ENCODE measurements at places on chromosomes 2 and 18.
A peak's percentile ranks its signal among the peaks of the same experiment; 100 is the strongest.

- no peak overlapping the region for H3K27ac ChIP-seq
- H3K36me3 ChIP-seq, result no peaks in the 10 kb centered on the region
- no peak for ATAC-seq
- no peaks in the 10 kb centered on the region for H3K4me1 ChIP-seq
- H3K27me3 ChIP-seq, result no peaks in the 10 kb centered on the region
Observed at GRCh38 chr2:68934021-68934420, 18.7 kb downstream of the GKN2 start.

DNA sequence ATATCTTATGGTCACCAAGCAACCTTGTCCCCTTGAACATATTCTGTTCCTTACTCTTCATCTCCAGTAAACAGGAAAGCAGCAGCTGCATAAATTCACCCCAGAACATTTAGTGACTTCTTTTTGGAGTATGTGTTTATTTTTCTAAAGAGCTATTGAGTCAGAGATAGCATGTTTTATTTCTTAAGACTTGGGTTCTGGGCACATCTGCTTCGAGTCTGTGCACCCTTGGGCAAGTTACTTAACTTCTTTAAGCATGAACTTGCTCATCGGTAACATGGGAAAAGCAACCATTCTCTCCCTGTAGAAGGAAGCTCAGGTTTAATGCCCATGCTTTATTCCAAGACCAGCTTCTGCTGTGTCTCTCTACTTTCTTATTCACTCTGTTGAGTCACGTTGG, 309.3 kb upstream of the MEX3C start:
- H3K27ac ChIP-seq, result no peak overlapping the region
- no peaks in the 10 kb centered on the region for H3K36me3 ChIP-seq
- no peak overlapping the region for H3K4me3 ChIP-seq
- H3K27me3 ChIP-seq, result no peaks in the 10 kb centered on the region

DNA sequence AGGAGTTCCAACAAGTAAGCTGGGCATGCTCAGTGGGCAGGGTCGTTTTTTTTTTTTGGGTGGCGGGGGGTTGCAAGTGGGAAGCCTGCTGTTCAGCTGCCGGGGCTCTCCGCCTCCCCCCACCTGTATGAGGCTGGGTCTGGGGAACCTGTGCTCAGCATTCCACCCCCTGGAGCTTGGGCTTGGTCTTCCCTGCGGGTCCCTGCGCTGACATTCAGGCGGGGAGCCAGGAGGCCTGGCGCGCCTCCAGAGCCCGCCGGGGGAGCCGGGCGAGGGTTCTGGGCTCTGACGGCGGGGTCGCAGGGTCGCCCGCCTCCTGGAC, 822 bp upstream of the GPD2 start:
- H3K4me3 ChIP-seq, result peak overlapping the region; percentile 100
- H3K36me3 ChIP-seq, result peaks cover 1% of the 10 kb centered on the region
- no peak overlapping the region for H3K27ac ChIP-seq
- H3K4me1 ChIP-seq, result peaks cover 28% of the 10 kb centered on the region

- H3K4me1 ChIP-seq, result peaks cover 23% of the 10 kb centered on the region
- H3K27me3 ChIP-seq, result no peaks in the 10 kb centered on the region
- H3K36me3 ChIP-seq, result no peaks in the 10 kb centered on the region
- ATAC-seq, result peak; percentile 5
Observed at GRCh38 chr18:48784656-48785055, 166.1 kb downstream of the SMAD7 start.

GRCh38 chr2:192416060-192416459, 221.3 kb upstream of the TMEFF2 start:
- no peaks in the 10 kb centered on the region for H3K27me3 ChIP-seq
- H3K4me1 ChIP-seq, result no peaks in the 10 kb centered on the region
- ATAC-seq, result no peak

DNA sequence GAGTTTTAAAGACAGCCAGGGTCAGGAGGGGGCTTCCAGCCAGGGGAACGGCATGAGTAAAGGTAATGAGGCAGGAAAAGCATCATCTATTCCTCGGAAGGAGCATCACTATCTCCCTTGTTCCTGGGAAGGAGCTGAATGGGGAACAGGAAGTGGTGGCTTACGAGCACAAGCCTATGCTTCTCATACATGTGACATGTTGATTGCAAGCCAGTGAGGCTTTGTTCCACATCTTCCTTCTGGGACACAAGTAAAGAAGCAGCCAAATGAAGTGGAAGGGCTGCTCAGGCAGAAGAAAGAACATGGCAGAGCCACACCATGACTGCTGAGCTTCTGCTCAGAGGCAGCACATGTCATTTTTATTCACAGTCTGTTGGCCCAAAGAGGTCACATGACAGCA, 15.1 kb upstream of the LMAN1 start:
- no peak for ATAC-seq
- H3K27ac ChIP-seq, result no peak overlapping the region
- H3K4me3 ChIP-seq, result no peak overlapping the region
- peaks cover 31% of the 10 kb centered on the region for H3K27me3 ChIP-seq

DNA sequence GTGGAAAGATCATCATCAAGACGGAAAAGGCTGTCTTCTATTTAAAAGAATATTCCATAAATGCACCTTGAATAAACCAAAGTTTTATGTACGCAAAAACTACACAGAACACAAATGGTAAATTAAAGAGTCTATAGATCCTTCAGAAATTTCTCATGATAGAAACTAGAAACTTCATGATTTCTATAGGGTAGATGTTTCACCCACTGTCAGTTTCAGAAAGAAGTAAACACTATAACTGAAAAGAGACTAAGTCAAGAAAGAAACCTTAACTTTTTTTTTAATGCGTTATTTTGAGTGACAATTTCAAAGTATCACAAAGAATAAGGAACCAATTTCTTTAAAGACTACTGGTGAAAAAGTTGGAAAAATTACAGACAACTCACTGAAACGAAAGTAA, 41.9 kb upstream of the CHAC2 start:
- H3K27me3 ChIP-seq, result no peaks in the 10 kb centered on the region
- peaks cover 77% of the 10 kb centered on the region for H3K36me3 ChIP-seq
- H3K27ac ChIP-seq, result no peak overlapping the region
- no peak for ATAC-seq

- no peak for ATAC-seq
- H3K4me1 ChIP-seq, result peaks cover 16% of the 10 kb centered on the region
- peak within 1 kb of the TSS; percentile 86 for H3K27ac ChIP-seq
- H3K27me3 ChIP-seq, result peaks cover 9% of the 10 kb centered on the region
Observed at GRCh38 chr2:157257312-157258252, at the start of gene GALNT5. Gene GALNT5, plus strand, starts transcription at chr2:157257705. Its CDS starts 378 bp downstream, at chr2:157258083.

GRCh38 chr2:164773635-164774034, 68.0 kb downstream of the COBLL1 start:
- no peaks in the 10 kb centered on the region for H3K36me3 ChIP-seq
- no peaks in the 10 kb centered on the region for H3K4me1 ChIP-seq
- no peak for ATAC-seq
- H3K27me3 ChIP-seq, result peaks cover 3% of the 10 kb centered on the region
- no peak overlapping the region for H3K27ac ChIP-seq

DNA sequence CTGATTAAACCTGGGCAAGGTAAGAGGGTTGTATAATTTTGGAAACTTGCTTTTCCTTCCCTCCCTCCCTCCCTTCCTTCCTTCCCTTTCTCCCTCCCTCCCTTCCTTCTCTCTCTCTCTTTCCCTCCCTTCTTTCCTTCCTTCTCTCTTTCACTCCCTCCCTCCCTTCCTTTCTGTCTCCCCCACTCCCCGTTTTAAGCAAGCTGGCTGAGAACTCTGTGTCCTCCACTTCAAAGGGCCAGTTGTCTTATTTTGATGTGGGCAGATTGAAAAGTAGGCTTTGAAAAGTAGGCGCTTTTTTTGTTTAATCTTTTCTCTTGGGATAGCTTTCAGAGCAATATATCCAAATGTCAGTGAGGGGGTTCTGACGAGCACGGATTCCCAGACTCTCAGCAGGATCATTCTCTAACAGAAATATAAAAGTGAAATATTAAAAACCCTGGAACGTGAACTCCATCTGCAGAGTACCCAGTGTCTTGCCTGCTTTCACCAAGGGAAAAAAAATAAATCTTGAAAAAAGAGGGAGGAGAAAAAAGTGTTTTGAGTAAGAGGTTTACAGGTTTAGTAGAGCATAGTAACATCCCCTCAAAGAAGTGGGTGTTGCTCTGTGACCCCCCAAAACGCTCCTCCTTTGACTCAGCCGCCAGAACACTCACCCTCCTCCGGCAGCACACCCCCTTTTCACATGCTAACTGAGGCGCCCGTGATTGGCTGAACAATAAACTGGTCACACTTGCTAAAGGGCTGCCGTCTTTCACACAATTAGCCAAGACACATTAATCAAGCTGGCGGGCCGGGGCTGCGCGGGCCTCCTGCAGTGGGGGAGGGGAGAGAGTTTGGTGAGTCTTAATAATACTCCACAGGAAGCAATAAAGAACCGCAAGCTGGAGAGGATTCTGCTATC, 52.2 kb downstream of the CDK15 start:
- H3K27ac ChIP-seq, result no peak overlapping the region
- ATAC-seq, result peak; percentile 50

DNA sequence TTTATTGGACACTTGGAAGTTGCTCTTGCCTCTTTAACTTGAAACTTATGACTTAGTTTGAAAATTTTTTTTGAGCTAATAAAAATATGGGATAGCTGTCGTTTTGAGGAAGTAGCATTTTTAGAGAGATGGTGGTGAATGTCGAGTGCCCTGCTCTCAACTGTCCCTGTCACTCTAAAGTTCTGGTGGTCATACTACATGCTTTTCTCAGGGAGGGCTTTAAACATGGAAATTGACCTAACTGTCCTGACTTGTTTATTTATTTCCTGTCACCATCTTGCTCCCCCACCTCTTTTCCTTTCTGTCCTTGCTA, 16.0 kb downstream of the CEP192 start:
- H3K4me1 ChIP-seq, result peaks cover 7% of the 10 kb centered on the region
- no peak overlapping the region for H3K4me3 ChIP-seq
- H3K27ac ChIP-seq, result no peak overlapping the region

GRCh38 chr2:206341396-206341795, 66.9 kb downstream of the ZDBF2 start:
- ATAC-seq, result no peak
- H3K27ac ChIP-seq, result no peak overlapping the region
- no peak overlapping the region for H3K4me3 ChIP-seq
- peaks cover 12% of the 10 kb centered on the region for H3K27me3 ChIP-seq
- H3K36me3 ChIP-seq, result no peaks in the 10 kb centered on the region
- no peaks in the 10 kb centered on the region for H3K4me1 ChIP-seq

DNA sequence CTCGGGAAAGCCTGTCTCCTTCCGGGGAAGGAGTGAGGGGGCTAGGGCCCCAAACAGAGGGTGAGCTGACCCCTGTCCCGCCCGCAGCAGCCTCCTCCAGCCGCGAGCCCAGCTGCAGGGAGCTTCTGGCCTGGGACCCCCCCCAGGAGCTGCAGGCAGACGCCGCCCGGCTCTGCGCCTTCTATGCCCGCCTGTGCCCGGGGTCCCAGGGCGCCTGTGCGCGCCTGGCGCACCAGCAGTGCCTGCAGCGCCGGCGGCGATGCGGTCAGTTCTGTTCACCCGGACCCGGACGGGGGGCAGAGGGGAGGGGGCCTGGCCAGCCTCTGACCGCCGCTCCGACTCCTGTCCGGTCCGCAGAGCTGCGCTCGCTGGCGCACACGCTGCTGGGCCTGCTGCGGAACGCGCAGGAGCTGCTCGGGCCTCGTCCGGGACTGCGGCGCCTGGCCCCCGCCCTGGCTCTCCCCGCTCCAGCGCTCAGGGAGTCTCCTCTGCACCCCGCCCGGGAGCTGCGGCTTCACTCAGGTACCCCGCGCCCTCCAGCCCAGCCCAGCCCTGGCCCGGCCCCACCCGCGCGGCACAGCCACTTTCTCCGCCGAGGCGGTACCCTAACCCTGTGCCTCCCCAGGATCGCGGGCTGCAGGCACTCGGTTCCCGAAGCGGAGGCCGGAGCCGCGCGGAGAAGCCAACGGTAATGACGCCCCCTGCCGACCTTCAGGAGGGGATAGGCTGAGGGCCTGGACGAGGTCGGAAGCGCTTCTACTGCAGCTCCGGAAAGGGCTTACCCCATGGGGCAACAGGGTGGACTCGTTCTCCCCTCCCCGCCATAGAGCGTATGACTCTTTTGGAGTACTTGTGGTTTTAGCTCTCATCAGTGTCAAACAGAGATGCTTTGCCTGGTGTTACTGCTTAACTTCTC, 2.0 kb upstream of the CHRND start:
- H3K4me1 ChIP-seq, result peaks cover 4% of the 10 kb centered on the region
- no peak overlapping the region for H3K4me3 ChIP-seq
- peak; percentile 34 for ATAC-seq
- no peaks in the 10 kb centered on the region for H3K36me3 ChIP-seq

DNA sequence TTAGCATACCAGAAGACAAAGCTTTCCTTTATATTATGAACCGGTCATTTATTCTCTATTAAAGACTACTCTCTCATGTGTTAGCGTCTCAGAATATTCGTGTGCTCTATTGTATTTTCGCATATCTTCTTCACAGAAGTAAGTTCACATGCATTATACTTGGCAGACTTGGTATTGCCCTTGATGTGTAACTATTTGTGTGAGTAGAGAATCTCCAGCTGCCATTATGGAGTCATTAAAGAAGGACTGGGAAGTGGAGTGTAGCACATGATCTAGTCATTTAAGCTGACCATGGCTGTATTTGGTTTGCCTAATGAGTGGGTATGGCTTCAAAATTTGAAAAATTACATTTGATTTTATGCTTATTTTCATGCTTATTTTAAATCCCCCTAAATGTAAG, 92.9 kb downstream of the TTC27 start:
- no peak overlapping the region for H3K27ac ChIP-seq
- no peak for ATAC-seq
- no peak overlapping the region for H3K4me3 ChIP-seq
- H3K27me3 ChIP-seq, result no peaks in the 10 kb centered on the region

DNA sequence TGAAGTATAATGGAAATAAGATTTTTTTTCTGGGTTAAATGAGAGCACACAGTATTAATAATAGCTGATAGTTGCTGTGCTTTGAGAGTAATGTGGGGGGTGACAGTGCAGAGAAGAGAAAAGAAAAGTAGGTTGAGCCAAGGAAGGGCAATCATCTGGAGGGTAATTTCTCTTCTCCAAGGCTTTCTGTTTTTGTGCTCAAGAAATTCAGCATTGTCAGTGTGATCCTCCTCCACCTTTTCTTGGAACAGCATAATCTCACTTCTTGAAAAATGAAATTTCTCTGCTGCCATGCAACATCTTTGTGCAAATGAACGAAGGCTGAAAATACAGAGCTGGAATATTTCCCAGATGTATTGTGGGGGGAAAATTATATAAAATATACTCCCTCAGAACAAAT, 673.1 kb downstream of the LRRTM4 start:
- H3K27ac ChIP-seq, result no peak overlapping the region
- H3K27me3 ChIP-seq, result no peaks in the 10 kb centered on the region
- no peak overlapping the region for H3K4me3 ChIP-seq
- ATAC-seq, result no peak
